Hair follicle dermal papilla cell (primary cell): ENCODE measurements at places on chromosomes 6 and 20. TPM values are rescaled to one million over a fixed set of nuclear protein-coding genes. Genes with fewer than 3 reads are reported as not detected.

The SYCP2L gene
- 0.16 TPM in 1 of 2 replicates, not detected in the other for total RNA-seq

The TRIM10 gene
- total RNA-seq: not detected in 2 replicates

The ZKSCAN4 gene
- total RNA-seq: 4.5 and 6.0 TPM in 2 replicates

The LAMA5 gene
- total RNA-seq: 12.8 and 14.3 TPM in 2 replicates

The C20orf141 gene
- total RNA-seq: not detected in 2 replicates

The FUT9 gene
- not detected in 2 replicates for total RNA-seq

The HCRTR2 gene
- not detected in 2 replicates for total RNA-seq

The NT5DC1 gene
- total RNA-seq: 8.0 and 13.0 TPM in 2 replicates

The NOX3 gene
- not detected in 2 replicates for total RNA-seq

The TNXB gene
- total RNA-seq: 4.1 and 7.4 TPM in 2 replicates

The ATP9A gene
- 38.9 and 39.4 TPM in 2 replicates for total RNA-seq

The MACROD2 gene
- 8.3 and 9.1 TPM in 2 replicates for total RNA-seq

The MYCT1 gene
- 0.16 TPM in 1 of 2 replicates, not detected in the other for total RNA-seq

The COX4I2 gene
- total RNA-seq: not detected in 2 replicates

The COL9A1 gene
- total RNA-seq: not detected in 2 replicates

The EMILIN3 gene
- total RNA-seq: 0.12 and 0.16 TPM in 2 replicates

The RIMS4 gene
- under 0.01 and 0.16 TPM in 2 replicates for total RNA-seq

The SLC26A8 gene
- total RNA-seq: not detected in 2 replicates

The ANKRD66 gene
- not detected in 2 replicates for total RNA-seq

The HLA-DRB1 gene
- 0.12 and 3.1 TPM in 2 replicates for total RNA-seq

The ENPP1 gene
- total RNA-seq: 12.8 and 22.7 TPM in 2 replicates
